ENCODE measurements at places on chromosomes 16 and 17.

- DNase-seq: no peak
Observed at GRCh38 chr16:81860287-81861266, 81.5 kb downstream of the PLCG2 start.

- peak; percentile 36 for DNase-seq
Observed at GRCh38 chr16:58299757-58300349, 5.0 kb upstream of the PRSS54 start.

- DNase-seq: peak; percentile 73
Observed at GRCh38 chr17:51166987-51167931, 1.0 kb downstream of the NME2 start.

DNA sequence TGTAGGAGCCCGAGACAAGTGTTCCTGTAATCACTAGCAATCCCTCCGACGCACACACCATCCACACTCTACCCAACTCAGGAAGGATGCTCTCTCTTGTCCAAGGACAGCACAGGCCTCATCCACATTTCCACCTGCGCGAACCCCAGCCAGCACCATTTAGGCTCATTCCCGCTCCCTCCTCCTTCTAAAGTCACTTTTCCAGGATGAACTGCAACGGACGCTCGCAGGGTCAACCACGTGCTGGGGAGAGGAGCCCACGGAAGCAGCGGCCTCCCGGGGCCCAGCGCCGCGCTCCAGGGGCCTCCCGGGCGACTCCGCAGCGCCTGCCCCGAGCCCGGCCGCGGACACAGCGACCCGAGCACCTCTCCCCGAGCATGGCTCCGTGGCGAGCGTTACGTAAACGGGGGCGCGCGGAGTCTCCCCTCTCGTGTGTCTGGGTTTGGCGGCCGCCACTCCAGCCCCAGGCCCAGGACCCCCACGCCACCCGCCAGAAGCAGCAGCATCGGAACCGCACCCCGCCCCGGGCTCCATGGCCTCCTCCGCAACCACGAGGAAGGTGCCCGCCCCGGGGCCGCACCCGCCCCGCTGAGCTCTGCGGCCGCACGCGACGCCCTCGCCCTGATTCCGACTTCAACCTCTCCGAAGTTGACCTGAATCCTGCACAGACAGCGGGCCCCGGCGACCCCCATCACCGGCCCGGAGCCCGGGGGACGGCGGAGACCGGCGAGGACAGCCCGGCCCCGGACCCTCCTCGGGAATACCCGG lies 668 bp downstream of the USP36 start:
- peak; percentile 45 for DNase-seq

- no peak for DNase-seq
Observed at GRCh38 chr16:30354423-30355143, 525 bp downstream of the CD2BP2 start.

All from GM12865 (cell line).